Kasumi-1 (cell line): ENCODE measurements at places on chromosomes 3 and 15.
A peak's percentile ranks its signal among the peaks of the same experiment; 100 is the strongest.

GRCh38 chr15:67305506-67305905, 50.9 kb downstream of the IQCH start:
- DNase-seq: no peak

GRCh38 chr15:35311615-35312014, 226.5 kb upstream of the NANOGP8 start:
- no peak for DNase-seq

GRCh38 chr15:63922916-63923315, 89.2 kb upstream of the HERC1 start:
- DNase-seq: no peak

GRCh38 chr3:16546186-16547010, 32.9 kb upstream of the RFTN1 start:
- no peak for DNase-seq

- no peak for DNase-seq
Observed at GRCh38 chr3:126136428-126137220, 43.8 kb downstream of the ALDH1L1 start.

DNA sequence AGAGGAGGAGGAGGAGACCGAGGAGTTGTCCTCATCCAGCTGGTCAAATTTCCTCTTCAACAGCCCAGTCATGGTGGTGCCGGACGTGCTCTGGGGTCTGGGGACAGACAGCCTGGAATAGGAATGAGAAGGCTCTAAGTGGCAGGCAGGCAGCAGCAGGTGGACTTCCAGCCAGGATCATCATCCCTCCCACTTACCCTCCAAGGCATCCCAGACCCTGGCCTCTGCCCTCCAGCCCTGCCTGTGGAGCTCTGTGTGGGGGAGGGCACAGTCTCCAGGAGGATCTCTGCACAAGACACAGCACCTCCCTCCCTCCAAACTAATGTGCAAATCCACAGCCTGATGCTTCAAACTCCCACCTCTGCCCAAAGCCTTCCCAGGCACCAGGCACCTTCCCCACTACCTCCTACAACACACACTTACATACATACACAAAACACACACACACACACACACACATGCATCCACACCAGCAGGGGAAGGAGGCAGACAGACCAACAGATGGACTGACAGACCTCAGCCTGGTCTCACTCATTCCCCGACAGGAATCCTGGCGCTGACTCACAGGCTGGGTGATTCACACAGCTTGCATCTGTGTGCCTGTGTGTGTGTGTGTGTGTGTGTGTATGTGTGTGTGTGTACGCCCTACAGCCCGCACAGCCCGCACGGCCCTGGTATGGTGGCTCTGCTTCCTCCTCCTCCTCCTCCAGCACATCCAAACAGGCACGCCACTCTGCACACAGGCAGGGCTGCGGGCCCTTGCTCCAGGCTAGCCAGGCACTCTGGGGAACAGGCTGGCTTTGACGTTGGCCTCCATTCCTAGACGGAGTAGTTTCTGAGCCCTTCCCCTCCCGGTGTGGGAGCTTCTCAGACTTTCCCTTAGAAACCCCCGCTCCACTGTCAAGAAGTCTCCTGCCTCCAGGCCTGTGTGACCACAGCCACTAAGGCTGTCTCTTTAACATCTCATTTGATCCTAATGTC, 6.5 kb downstream of the CSRNP1 start:
- peak; percentile 78 for DNase-seq

GRCh38 chr3:190064659-190065058, 56.0 kb downstream of the P3H2 start:
- no peak for DNase-seq
